ENCODE measurements at places on chromosomes 2 and 18. TPM values are rescaled to one million over a fixed set of nuclear protein-coding genes. Genes with fewer than 3 reads are reported as not detected.

Gene TXNDC2
- 0.45 TPM for total RNA-seq

Gene FEV
- not detected for total RNA-seq

Gene EIF2B4
- total RNA-seq, result 61.0 TPM

Gene DSC3
- 1.6 TPM for total RNA-seq

Gene TMX3
- total RNA-seq, result 26.1 TPM

Gene NEMP2
- 9.7 TPM for total RNA-seq

Gene C2orf69
- total RNA-seq, result 6.4 TPM

Gene FAM124B
- total RNA-seq, result not detected

Gene MEP1B
- total RNA-seq, result not detected

Gene SH3BP4
- total RNA-seq, result 43.6 TPM

Gene HOXD13
- total RNA-seq, result 0.27 TPM

Gene RNF152
- 0.01 TPM for total RNA-seq

Gene MROH2A
- total RNA-seq, result 0.26 TPM
